ENCODE measurements at places on chromosomes 5 and 9.

DNA sequence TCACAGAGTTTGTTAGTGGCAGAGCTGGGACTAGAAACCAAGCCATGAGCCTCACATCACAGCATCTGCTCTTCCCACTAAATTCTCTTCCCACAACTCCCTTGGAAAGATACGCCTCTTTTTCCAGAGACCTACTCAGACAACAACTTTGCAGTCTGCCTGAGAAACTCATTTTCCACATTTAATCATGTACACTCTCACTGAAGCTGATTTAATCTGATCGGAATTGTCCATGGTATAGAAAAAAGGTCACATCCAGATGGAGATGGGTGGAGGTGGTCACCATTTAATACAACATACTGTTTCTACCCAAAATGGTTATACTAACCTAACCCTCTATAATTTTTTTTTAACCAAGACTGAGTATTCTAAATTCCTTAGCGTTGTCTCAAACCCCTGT lies 366.2 kb downstream of the ENC1 start:
- DNase-seq, result no peak

DNA sequence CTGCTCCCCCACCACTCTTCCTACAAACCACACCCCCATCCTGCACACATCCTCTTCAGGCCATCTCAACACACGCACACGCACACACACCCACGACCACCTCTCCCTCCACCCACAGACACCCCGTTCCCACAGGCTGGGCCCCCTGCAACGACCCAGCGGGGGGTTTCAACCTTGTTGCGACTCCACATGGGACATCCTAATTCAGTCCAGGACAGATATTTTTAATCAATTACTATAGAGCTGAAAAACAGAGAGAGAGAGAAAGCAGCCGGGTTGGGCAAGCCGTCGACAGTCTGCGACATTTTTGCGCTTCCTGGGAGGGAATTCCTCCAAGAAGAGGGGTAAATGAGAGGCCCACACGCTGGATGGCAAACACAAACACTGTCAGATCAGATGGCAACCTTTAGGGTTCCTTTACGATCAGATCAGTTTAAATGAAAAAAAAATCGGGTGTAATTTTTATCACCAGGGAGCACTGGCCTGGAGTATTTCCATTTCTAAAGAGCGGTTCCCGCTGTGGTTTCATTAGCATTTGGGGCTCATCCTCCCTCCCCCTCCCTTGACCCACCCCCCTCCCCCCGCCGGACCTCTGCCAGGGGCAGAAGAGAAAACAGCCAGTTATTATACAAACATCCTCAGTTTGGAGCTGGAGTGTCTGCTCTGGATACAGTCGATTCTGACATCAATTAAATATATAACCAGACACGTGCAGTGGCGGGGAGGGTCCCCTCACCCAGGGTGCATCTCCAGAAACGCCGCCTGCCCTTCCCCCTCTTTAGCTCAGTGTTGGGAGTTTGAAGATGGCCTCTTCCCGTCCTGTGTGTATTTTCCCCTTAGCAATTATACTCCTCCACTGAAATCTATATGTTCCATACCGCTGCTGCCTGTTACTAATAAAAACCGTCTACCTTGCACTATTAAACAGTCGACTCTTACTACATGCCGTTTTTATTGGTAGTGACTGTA lies 2.3 kb upstream of the IRX2 start:
- no peak for DNase-seq

DNA sequence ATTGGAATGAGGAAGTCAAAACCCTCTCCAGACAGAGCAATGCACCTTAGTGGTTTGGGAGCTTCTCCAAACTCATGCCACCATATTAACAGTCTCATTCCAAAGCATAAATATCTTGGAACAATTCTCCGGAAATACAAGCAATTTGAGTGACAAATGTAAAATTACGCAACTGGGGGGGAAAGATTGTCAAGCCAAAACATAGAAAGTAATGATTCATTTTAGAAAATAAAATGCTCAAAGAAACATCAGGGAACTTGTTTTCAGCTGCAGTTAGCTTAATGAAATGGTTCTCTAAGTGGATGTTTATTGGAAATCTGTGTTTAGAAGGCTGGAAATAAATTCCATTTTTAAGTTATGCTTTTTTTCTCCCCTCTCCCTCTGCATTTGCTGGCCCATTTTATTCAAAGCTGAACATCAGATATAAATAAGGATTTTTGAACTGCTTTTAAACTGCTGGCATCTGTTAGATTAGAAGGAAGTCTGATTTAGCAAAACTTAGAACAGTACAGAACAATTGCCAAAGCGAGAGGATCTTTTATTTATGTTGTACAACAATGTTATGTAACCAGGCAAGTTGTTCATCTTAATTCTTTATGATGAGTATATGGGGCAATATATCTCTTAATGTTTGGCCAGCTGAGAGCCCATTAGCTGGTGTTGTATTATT lies 551.9 kb downstream of the PRELID2 start:
- DNase-seq, result no peak

DNA sequence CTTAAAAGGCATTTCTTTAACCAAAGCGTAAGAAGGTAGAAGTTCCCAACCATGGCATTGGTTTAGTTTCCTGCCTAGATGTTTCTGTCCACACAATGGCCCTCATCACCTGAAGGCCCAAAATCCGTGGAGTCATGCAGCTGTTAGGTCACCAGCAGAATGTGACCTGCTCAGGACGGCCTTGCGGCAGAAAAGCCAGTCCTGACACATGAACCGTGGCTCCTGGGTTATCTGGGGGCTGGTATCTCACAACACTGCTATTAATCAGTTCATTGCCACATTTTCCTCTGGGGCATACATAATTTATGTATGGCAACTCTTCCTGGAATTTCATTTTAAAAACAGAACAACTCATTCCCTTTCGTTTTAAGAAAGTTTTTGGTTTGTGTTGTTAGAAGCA lies 278.4 kb downstream of the ATPSCKMT start:
- no peak for DNase-seq

DNA sequence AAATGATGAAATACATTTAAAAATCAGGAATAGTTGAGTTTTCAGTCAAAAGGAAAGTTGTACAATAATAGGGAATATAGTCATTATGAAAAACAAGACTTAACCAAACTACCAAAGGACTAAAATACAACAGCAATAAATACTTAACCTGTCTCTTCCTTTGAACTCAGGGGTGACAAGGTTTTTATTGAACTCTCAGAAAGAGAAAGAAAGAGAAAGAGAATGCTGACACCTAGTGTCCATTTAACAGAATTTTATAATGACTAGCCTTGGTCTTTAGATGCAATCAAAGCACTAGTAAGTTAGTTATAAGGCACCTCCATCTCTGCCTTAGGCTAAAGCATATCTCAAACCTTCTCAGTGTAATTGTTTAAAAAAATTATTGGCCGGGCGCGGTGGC lies 47.5 kb downstream of the UIMC1 start:
- peak; percentile 22 for DNase-seq

- DNase-seq, result no peak
Measured at GRCh38 chr9:125541840-125542243, 165.2 kb downstream of the MAPKAP1 start.

GRCh38 chr9:2021731-2022130 lies 6.6 kb downstream of the SMARCA2 start:
- DNase-seq, result no peak
